ENCODE measurements at places on chromosomes 16 and 17. TPM values are rescaled to one million over a fixed set of nuclear protein-coding genes. Genes with fewer than 3 reads are reported as not detected.

The KRT9 gene
- not detected for polyA plus RNA-seq

The ITGAE gene
- polyA plus RNA-seq = 45.8 TPM

The KLHL10 gene
- polyA plus RNA-seq = 0.06 TPM

DNA sequence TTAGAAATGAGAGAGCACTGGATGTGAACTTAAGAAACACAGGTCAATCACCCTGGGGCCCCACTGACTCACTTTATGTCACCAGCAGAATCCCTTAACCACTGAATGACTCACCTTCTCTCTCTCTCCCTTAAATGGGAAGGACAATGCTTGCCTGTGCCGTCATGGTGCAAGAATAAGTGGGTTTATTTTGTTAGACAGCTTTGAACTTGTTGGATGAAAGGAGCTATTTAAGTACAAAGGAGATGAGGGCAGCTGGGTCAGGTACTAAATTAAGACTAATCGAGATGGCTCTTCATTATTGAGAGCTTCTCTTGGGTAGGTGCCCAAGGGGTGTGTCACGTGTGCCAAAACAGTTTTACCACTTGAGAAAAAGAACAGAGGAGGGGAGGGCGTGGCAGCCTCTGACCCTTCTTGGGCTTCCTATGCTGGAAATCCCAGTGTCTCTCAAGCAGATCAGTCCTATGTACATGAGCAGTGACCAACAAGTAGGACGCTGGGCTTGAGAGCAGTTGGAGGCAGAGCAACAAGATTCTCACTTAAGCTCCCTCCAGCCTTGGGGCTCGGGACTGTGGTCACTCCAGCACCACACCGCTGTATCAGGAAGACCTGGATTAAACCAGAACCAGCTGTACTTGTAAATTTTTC lies 6.7 kb upstream of the KRT31 start:
- no peak for DNase-seq

GRCh38 chr17:78360371-78361224 lies 721 bp upstream of the SOCS3 start:
- DNase-seq = peak; percentile 87
